ENCODE measurements at places on chromosomes 2 and 18.

DNA sequence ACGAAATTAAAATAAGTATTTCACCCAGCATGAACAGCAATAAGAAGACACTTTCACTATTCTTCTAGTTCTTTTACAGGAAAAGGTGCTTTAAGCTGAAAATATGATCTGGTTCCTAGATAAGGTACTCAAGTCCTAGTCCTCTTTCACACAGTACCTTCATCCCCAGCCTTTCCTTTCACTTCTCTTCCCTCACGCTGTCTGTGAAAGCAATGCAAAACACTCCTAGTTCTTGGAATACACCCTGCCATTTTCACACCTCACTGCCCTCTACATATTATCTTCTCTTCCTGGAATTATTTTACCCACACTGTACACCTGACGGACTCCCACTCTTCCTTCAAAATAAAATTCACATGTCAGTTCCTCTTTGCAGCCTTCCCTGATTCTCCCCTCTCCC is 82.9 kb downstream of the DNAH7 start:
- DNase-seq: no peak

- no peak for DNase-seq
These were observed 58.4 kb upstream of the GALR1 start for GRCh38 chr18:77191071-77191751.

DNA sequence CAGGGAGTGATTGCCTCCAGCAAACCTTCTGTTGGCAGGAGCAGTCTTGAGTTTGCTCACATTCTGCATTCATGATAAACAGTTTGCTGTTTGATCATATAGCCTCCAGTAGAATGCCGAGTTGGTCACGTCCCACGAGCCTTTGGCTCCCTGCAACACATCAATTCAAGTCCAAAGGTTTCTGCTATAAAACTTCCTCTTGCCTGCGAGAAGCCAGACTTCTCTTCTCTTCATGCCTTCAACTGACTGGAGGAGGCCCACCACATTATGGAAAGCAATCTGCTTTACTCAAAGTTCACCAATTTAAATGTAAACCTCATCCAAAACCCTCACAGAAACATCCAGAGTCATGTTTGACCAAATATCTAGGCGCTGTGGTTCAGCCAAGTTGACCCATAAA is 40.8 kb downstream of the CXCR4 start:
- DNase-seq: no peak

DNA sequence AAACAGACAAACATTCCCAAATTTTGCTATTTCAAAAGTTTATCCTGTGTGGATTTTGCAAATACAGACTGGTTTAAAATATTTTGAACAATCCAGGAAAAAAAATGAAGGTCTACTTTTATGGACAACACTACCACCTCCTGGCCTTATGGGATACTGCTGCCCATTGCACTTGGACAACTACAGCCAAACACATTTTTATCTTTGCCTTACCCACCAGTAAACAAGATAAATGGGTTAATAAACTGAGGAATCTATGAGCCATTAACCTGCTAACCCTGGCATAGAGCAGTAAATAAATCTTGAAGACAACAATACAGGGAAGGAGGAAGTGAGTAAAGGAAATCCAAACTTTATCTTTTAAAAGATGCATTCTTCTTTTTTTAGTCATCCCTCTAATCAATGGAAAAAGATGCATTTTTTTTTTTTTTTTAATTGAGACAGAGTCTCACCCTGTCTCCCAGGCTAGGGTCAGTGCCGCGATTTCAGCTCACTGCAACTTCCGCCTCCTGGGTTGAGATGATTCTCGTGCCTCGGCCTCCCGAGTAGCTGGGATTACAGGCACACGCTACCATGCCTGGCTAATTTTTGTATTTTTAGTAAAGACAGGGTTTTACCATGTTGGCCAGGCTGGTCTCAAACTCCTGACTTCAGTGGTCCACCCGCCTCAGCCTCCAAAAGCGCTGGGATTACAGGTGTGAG is 2.1 kb upstream of the SPIRE1 start:
- DNase-seq: no peak

- no peak for DNase-seq
These were observed 7.1 kb upstream of the NAPG start for GRCh38 chr18:10518595-10519255.

DNA sequence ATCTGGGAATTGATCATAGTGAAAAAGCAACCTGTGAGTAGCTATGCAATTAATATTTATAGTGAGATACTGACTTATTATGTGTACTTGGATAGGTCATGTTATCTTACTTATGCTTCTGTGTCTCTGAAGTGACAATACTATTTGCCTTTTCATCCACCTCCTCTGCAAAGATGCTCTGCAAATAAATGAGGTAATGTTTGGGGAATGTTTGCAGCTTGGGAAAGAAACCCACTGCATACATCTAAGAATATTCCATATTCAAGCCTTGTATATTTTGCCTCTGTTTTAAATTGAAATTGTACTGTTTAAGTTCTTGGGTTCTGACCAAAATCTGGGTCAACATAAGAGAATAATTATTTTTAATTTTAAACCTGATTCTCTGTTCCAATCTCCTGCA is 217.4 kb upstream of the DTNA start:
- DNase-seq: no peak

- no peak for DNase-seq
These were observed 130.4 kb upstream of the PELI1 start for GRCh38 chr2:64274399-64275173.

DNA sequence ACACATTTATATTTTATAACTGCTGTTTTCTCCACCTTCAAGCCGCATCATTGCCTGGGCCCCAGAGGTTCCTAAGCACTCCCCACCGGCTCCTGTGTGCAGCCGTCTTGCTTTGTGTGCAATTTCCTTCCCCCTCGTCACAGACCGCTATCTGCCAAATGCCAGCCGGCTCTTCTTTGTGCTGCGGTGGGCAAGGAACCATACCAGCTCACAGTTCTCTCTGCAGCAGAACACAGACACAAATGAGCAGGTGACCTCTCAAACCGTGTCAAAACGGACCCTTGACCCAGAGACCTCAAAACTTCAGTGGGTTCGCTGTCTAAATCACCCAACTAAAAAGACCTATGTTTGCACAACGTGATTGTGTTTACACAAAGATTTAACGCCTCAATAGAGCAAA is 58.2 kb downstream of the KLF7 start:
- peak; percentile 63 for DNase-seq

DNA sequence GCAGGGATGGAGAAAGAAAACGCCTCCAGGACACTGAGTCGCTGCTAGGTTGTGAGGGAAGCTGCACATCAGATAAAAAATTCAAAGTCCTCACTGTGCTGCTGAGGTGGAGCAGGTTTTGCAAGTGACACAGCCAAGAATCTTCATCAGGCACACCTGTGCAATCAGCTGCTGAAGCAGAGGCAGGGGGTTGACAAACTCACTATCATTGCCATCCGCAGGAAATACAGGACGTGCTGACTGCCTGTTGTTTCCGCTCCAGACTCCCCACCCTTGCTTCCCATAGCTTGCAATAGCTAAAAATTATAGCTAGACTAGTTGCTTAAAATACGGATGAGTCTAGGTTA is 147.8 kb upstream of the FHL2 start:
- no peak for DNase-seq

- DNase-seq: no peak
These were observed 596.4 kb downstream of the NYAP2 start for GRCh38 chr2:225995796-225996461.

GRCh38 chr2:42848726-42849290 is 56.4 kb upstream of the HAAO start:
- no peak for DNase-seq

- DNase-seq: no peak
These were observed 786.8 kb upstream of the DDX18 start for GRCh38 chr2:117027646-117028045.

DNA sequence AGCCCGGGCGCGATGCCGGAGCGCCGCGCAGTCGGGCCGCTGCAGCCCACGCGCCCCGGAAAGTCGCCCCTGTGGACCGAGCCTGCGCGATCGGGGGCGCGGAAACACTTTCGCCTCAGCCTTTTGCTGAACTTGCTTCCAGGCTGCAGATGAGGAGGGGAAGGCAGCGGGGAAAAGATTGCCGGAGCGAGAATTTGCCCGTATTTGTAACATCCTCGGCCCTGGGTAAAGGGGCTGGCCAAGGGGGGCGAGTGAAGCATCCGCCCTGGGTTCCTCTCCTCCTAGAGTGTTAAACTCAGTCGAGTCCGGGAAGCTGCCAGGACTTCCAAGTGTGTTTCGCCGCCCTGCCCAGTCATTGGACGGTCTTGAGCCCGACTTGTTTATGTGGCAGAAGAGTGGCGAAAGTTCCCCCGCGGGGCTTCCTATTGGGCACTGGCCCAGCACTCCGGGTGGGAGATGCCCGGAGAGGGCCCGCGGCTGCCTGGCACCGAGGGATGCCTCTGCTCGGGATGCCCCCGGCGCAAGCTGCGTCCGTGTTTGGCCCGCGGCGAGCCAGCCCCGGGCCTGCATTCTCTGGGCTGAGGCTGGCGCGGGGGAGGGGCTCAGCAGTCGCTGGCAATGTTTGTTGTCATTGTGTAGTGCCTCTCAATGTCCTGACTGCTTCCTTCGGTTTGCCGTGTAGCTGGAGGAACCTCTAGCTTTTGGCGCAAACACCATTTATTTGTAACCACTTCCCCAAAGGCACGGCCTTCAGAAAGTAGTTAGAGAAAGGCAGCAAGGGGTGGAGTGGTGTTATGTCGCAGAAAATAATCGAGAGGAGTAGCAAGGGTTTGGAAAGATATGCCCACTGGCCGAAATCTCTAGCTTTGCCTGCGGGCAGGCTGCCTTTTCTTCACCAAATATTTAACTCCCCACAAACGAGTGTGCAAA is 1.1 kb downstream of the CYBRD1 start:
- peak; percentile 70 for DNase-seq
